ENCODE measurements at places on chromosomes 6 and 20.
A peak's percentile ranks its signal among the peaks of the same experiment; 100 is the strongest.

DNA sequence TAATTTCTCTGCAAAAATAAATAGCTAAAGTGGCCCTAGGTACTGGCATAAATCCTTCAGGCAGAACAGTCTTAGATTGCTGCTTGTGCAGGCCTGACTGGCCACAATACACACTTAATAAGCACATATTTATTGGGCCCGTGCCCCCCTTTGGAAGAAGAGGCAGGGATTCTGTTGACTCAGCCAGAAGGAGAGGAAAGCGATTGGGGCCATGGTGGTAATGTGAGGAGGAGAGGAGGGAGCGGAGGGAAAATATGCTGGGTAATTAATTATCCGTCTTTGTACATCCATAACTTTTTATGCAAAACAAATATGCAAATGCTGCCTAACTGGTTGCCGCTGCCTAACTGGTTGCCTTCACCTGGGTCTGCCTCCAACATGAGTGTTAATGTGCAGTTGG, 36.2 kb downstream of the CD40 start:
- H3K4me3 ChIP-seq: no peak overlapping the region
- no peaks in the 10 kb centered on the region for H3K4me1 ChIP-seq
- H3K27me3 ChIP-seq: no peaks in the 10 kb centered on the region

GRCh38 chr6:145555084-145555483, 180.2 kb downstream of the EPM2A start:
- no peak overlapping the region for H3K4me3 ChIP-seq
- no peaks in the 10 kb centered on the region for H3K4me1 ChIP-seq
- H3K27ac ChIP-seq: no peak overlapping the region
- DNase-seq: no peak
- no peaks in the 10 kb centered on the region for H3K27me3 ChIP-seq

GRCh38 chr6:155641603-155642002, 186.0 kb upstream of the NOX3 start:
- H3K27ac ChIP-seq: no peak overlapping the region
- no peaks in the 10 kb centered on the region for H3K27me3 ChIP-seq
- no peaks in the 10 kb centered on the region for H3K4me1 ChIP-seq
- no peaks in the 10 kb centered on the region for H3K36me3 ChIP-seq
- no peak overlapping the region for H3K4me3 ChIP-seq
- peak; percentile 1 for DNase-seq

DNA sequence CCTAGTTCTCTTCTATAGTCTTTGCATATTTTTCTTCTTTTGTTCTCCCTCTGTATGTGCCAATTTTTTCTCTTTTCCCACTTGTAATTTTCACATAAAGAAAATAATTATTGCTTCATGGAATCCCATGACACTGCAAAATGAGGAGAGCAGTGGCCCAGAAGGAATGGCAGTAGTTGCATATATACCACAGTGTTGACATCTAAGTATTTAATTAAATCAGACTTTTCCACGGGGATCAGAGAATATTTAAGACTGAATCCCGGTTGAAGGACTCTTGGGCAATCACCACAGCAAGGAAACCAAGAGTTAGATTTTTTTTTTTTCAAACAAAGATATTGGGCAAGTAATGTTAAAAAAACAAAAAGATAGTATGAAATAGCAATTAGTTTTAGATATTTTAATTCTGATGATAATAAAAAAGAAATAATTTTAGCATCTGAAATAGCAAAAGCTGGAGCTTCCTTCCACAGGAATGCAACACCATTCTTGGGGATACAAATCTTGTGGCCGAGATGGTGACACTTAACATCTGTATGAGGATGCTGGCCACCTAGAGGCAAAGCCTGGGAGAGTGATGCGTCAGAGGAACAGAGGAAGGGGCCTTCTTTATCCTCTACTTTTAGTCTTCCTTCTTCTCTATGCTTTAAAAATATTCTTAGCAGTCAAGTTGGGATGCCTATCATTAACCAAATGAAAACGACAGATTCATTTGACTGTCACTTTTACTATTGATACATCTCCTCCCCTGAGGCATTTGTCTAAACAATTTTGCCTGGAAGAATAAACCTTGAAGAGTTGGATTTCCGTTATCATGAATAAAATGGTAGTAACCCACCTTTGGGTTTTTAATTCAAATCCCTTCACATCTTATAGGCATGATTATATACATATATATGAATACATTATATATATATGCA, 356.2 kb downstream of the GJA1 start:
- H3K27me3 ChIP-seq: no peaks in the 10 kb centered on the region
- no peaks in the 10 kb centered on the region for H3K4me1 ChIP-seq
- H3K36me3 ChIP-seq: no peaks in the 10 kb centered on the region
- no peak overlapping the region for H3K27ac ChIP-seq
- DNase-seq: no peak

DNA sequence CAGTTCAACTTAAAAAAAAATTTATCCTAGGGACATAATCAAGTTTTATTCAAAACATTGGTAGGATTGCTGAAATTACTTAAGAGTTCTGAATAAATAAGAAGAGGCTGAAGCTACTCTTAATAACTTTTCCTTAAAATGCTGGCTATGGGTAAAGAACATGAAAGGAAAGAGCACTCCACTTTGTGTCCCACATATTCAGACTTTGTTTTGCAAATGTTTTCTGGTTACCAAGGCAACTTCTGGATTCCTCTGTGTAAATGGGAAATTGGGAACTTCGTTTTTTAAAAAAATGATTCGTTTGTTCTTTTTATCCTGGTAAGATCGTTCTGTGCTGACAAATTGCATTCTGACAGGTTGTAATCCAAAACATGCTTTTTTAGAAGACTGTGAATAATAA, 115.0 kb downstream of the KIF6 start:
- no peak for DNase-seq
- no peak overlapping the region for H3K27ac ChIP-seq
- no peaks in the 10 kb centered on the region for H3K36me3 ChIP-seq
- no peak overlapping the region for H3K4me3 ChIP-seq
- no peaks in the 10 kb centered on the region for H3K4me1 ChIP-seq
- peaks cover 2% of the 10 kb centered on the region for H3K27me3 ChIP-seq

- H3K27me3 ChIP-seq: no peaks in the 10 kb centered on the region
- H3K36me3 ChIP-seq: no peaks in the 10 kb centered on the region
- H3K4me1 ChIP-seq: no peaks in the 10 kb centered on the region
- no peak for DNase-seq
- no peak overlapping the region for H3K4me3 ChIP-seq
- no peak overlapping the region for H3K27ac ChIP-seq
Measured at GRCh38 chr20:11266571-11266970, 592.8 kb upstream of the JAG1 start.

GRCh38 chr6:125480571-125480970, 178.8 kb upstream of the HDDC2 start:
- H3K36me3 ChIP-seq: no peaks in the 10 kb centered on the region
- H3K4me3 ChIP-seq: no peak overlapping the region
- DNase-seq: no peak
- no peaks in the 10 kb centered on the region for H3K27me3 ChIP-seq
- H3K4me1 ChIP-seq: no peaks in the 10 kb centered on the region
- no peak overlapping the region for H3K27ac ChIP-seq

GRCh38 chr20:53186635-53187034, 214.5 kb downstream of the TSHZ2 start:
- no peaks in the 10 kb centered on the region for H3K36me3 ChIP-seq
- no peaks in the 10 kb centered on the region for H3K4me1 ChIP-seq
- DNase-seq: no peak
- no peak overlapping the region for H3K27ac ChIP-seq
- H3K27me3 ChIP-seq: peaks cover 3% of the 10 kb centered on the region

DNA sequence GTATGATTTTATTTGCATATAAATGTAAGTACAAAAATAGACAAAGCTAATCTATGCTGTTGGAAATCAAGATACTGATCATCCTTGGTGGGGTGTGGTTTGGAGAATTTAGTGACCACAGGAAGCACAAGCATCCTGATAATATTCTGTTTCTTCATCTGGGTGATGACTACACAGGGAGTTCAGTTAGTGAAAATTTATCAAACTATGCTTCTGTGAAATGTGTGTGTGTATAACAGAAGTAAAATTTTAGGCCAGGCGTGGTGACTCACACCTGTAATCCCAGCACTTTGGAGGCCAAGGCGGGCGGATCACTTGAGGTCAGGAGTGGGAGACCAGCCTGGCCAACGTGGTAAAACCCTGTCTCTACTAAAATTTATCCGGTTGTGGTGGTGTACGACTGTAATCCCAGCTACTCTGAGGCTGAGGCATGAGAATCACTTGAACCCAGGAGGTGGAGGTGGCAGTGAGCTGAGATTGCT, 20.6 kb downstream of the ENPP3 start:
- H3K36me3 ChIP-seq: no peaks in the 10 kb centered on the region
- H3K27ac ChIP-seq: no peak overlapping the region
- H3K27me3 ChIP-seq: no peaks in the 10 kb centered on the region
- no peak overlapping the region for H3K4me3 ChIP-seq
- DNase-seq: peak; percentile 30
- no peaks in the 10 kb centered on the region for H3K4me1 ChIP-seq

GRCh38 chr20:12728782-12729181, 280.0 kb upstream of the SPTLC3 start:
- no peaks in the 10 kb centered on the region for H3K4me1 ChIP-seq
- no peaks in the 10 kb centered on the region for H3K36me3 ChIP-seq
- H3K27ac ChIP-seq: no peak overlapping the region
- no peaks in the 10 kb centered on the region for H3K27me3 ChIP-seq
- DNase-seq: no peak
- H3K4me3 ChIP-seq: no peak overlapping the region

GRCh38 chr20:6828794-6829423, 61.4 kb downstream of the BMP2 start:
- H3K36me3 ChIP-seq: no peaks in the 10 kb centered on the region
- H3K27me3 ChIP-seq: no peaks in the 10 kb centered on the region
- DNase-seq: peak; percentile 72
- H3K4me3 ChIP-seq: no peak overlapping the region
- no peaks in the 10 kb centered on the region for H3K4me1 ChIP-seq

- no peaks in the 10 kb centered on the region for H3K4me1 ChIP-seq
- H3K27me3 ChIP-seq: no peaks in the 10 kb centered on the region
- H3K4me3 ChIP-seq: no peak overlapping the region
- no peaks in the 10 kb centered on the region for H3K36me3 ChIP-seq
- H3K27ac ChIP-seq: no peak overlapping the region
- DNase-seq: no peak
Measured at GRCh38 chr6:12528136-12528535, 188.4 kb upstream of the PHACTR1 start.
